PC-9 (cell line): ENCODE measurements at places on chromosomes 2 and 18. TPM values are rescaled to one million over a fixed set of nuclear protein-coding genes. Genes with fewer than 3 reads are reported as not detected.

- no peaks in the 10 kb centered on the region for H3K4me1 ChIP-seq
- no peak for DNase-seq
- H3K27me3 ChIP-seq: no peaks in the 10 kb centered on the region
Observed at GRCh38 chr2:23468474-23469141, 83.6 kb downstream of the KLHL29 start.

- H3K4me3 ChIP-seq: no peak overlapping the region
- DNase-seq: no peak
- H3K36me3 ChIP-seq: no peaks in the 10 kb centered on the region
- H3K27me3 ChIP-seq: no peaks in the 10 kb centered on the region
- H3K27ac ChIP-seq: no peak overlapping the region
- no peaks in the 10 kb centered on the region for H3K4me1 ChIP-seq
Observed at GRCh38 chr2:14930441-14930840, 297.9 kb downstream of the LRATD1 start.

GRCh38 chr2:37689751-37690150 is 18.3 kb upstream of the CDC42EP3 start:
- no peaks in the 10 kb centered on the region for H3K27me3 ChIP-seq
- H3K4me3 ChIP-seq: no peak overlapping the region; the same call in 1 of the 2 replicates
- H3K4me1 ChIP-seq: peaks cover 30% of the 10 kb centered on the region
- peak overlapping the region; percentile 85 for H3K27ac ChIP-seq
- DNase-seq: no peak

The UGT1A3 gene
- 60.3 and 67.1 TPM in 2 replicates for total RNA-seq

The MATN3 gene
- total RNA-seq: 1.0 and 1.9 TPM in 2 replicates
